ENCODE measurements at places on chromosomes 7 and 10.

- no peak for DNase-seq
These were observed 5.8 kb upstream of the PRTFDC1 start for GRCh38 chr10:24958091-24958720.

- DNase-seq = no peak
These were observed 13.2 kb downstream of the TMEM243 start for GRCh38 chr7:87206361-87206760.

DNA sequence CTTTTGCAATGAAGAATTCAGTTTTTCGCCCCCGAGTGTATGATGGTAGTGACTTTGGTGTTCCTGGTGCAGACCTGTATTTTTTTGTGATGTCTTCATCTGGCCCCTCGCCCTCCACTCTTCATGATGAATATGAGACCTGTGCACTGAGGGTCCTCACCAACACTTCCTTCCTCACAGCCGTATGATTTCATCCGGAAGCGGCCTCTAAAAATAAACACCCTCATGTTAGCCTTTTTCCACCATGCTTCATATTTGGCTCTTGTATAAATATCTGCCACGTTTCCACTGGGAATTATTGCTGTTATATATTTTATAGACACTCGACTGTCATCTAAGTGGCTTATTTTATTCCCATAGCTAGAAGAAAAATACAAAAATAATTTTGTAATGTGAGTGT, 160.4 kb downstream of the MGMT start:
- DNase-seq = no peak

DNA sequence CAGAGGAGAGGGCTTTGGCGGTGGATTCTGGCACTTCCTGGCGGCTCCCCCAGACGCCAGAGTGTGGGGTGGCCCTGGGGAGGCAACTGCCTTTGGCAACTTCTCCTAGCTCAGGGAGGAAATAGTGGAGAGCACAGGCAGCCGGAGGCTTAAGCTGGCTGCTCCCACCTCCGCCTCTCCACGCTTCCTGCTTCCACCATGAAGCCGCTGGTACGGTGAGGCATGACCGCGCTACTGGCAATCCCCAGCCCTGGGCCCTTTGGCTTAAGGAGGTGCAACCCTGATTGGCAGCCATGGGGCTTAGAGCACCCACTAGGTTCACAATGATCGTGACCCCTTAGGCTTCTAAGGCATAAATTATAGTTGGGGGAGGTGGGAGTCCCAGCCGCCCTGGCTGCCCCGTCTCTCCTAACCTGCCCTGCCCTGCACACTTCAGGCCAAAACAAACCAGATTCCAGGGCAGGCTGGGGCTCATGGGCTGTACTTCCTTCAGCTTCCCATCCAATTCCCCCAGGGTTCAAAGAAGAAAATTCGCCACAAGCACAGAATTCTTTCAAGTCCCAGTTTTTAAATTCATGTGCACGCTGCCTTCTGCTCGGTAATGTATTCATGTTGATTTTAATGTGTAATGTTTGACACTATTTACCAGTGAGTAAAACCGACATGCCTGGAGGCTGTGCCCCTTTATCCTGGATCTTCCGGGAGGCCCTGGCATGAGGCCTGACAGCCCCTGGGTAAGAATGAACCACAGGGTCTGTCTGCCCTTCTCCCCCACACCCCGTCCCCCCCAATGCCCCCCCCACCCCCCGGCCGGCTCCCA, 90.7 kb upstream of the LRRC4 start:
- no peak for DNase-seq

GRCh38 chr7:96638669-96639068, 71.0 kb downstream of the SEM1 start:
- DNase-seq = no peak

DNA sequence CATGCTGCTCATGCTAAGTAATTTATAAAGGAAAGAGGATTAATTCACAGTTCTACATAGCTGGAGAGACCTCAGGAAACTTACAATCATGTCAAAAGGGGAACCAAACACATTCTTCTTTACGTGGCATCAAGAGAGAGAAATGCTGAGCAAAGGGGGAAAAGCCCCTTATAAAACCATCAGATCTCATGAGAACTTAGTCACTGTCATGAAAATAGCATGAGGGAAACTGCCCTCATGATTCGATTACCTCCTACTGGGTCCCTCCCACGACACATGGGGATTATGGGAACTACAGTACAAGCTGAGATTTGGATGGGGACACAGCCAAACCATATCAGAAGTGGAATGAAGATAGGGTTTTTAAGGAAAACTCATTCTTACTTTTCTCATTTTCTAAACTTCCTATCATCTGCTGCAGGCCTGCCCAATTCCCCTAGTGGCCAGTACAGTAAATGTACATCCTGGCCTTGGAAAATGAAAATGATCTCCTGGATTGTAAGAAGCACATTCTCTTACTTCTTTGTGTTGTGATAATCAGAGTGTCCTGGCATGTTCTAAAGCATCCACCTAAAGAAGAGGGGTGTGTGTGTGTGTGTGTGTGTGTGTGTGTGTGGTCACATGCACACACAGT, 421.5 kb downstream of the LRMDA start:
- no peak for DNase-seq

GRCh38 chr10:124465003-124465776, 3.6 kb downstream of the LHPP start:
- no peak for DNase-seq

DNA sequence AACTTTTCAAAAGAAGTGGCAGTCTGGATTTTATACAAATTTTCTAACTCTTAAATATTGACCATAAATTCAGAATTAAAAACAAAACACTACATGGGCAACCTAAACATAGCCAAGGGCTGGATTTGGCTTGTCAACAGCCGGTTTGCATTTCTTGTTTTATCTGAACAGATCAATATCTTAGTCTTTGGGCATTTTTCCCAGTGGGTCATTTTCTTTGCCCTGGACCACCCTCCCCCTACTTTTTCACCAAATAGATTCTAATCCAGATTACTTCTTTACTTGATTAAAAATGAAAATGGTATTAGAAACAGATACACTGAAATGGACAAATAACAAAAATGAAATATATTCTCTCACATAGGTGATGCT, 189.0 kb downstream of the ANK3 start:
- DNase-seq = no peak

Data from stimulated activated CD4-positive, alpha-beta T cell treated with anti-CD3 and anti-CD28 coated beads, Interleukin-4, amount 100 ng/mL, for 4 hours (primary cell).